ENCODE measurements at places on chromosomes 7 and 10. TPM values are rescaled to one million over a fixed set of nuclear protein-coding genes. Genes with fewer than 3 reads are reported as not detected.

The ELN gene
- total RNA-seq: 82.6 TPM

The PTER gene
- 4.3 TPM for total RNA-seq

The FAM200A gene
- total RNA-seq: 7.3 TPM

The HKDC1 gene
- 6.8 TPM for total RNA-seq

The ATOH7 gene
- total RNA-seq: not detected

The NPSR1 gene
- not detected for total RNA-seq

The FAM131B gene
- total RNA-seq: 3.2 TPM

The ACSL5 gene
- total RNA-seq: 1.4 TPM

The STEAP2 gene
- total RNA-seq: 45.2 TPM

The TEX36 gene
- total RNA-seq: not detected

The ANKRD1 gene
- total RNA-seq: 24.2 TPM

The ZNF786 gene
- 4.6 TPM for total RNA-seq

Measured in smooth muscle cell of the pulmonary artery (primary cell).